ENCODE measurements at places on chromosomes 7 and 10. TPM values are rescaled to one million over a fixed set of nuclear protein-coding genes. Genes with fewer than 3 reads are reported as not detected.

AOAH gene
- total RNA-seq, result 10.0 TPM

GPR22 gene
- total RNA-seq, result not detected

BTBD16 gene
- 2.4 TPM for total RNA-seq

PAX2 gene
- total RNA-seq, result not detected

GRCh38 chr7:99822731-99823718 is 4.8 kb upstream of the CYP3A43 start:
- no peak for DNase-seq

DNA sequence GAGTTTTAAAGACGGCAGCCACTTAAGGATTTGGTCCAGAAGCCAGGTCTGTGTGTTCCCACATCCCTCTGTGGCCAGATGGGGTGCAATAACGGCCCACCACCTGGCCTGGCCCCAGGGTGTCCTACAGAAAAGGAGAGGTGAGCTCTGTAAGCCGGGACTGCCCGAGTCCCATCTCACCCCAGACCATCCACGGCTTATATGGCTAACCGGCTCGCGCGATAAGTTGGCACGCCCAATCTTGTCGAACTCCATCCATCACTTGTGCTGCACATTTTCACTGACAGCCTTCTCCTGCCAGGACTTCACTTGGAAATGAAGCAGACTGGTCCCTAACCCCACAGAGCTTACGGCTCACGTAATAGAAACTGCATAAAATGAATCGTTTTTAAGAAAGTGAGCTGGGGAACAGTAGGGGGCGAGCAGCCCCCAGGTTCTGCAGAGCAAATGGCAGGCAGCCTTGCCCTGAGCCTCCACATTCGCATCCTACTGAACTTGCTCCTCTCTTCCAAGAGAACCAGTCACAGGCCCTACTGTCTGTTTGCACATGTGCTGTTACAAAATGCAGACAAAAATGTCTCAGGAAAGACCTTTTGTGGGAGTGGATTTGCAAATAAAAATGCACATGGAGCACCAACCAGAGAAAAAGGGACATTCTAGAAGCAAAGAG is 98.2 kb downstream of the TNS3 start:
- DNase-seq, result peak; percentile 48

GRCh38 chr7:23490357-23491135 is 20.3 kb upstream of the IGF2BP3 start:
- DNase-seq, result peak; percentile 83

DNA sequence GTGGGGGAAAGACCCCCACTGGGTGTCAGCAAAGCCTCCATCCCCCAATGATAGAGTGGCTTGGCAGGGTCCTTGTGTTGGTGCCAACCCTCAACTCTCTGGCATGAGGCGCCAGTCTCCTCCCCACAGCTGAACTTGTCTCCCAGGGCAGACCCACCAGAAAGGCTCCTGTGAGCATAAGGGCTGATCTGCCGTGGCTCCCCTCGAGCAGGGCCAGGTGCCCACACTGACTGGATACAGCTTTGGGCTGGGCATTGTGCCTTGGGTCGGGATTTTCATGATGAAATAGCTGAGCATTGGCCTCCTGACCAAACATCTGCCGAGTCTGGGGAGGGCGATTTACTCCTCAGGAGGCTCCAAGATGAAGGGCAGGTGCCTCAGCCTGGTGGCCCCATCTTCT is 68.1 kb upstream of the NPTX2 start:
- peak; percentile 24 for DNase-seq

DNA sequence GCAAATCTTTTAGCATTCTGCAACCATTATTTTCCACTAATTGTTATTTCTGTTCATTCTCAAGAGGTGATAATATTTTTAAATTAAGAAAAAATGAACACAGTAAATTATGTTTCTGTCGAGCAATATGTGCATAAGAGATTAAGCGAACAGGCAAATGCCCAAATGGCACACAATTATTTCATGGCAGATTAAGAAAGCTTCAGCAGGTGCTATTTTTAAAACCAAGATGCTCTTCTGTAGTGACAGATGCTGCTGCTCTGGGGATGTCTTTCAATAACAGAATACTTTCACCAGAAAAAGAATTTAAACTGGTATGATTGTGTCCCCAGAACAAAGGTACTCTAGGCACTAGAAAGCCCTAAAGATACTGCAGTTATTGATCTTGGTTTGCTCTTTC is 412.7 kb upstream of the SORCS1 start:
- DNase-seq, result no peak

- no peak for DNase-seq
Measured at GRCh38 chr10:33448421-33449140, 114.1 kb upstream of the NRP1 start.

- peak; percentile 76 for DNase-seq
Measured at GRCh38 chr10:70742537-70743429, 42.4 kb downstream of the TBATA start.

GRCh38 chr10:106278383-106278782 is 886.1 kb downstream of the SORCS1 start:
- no peak for DNase-seq

DNA sequence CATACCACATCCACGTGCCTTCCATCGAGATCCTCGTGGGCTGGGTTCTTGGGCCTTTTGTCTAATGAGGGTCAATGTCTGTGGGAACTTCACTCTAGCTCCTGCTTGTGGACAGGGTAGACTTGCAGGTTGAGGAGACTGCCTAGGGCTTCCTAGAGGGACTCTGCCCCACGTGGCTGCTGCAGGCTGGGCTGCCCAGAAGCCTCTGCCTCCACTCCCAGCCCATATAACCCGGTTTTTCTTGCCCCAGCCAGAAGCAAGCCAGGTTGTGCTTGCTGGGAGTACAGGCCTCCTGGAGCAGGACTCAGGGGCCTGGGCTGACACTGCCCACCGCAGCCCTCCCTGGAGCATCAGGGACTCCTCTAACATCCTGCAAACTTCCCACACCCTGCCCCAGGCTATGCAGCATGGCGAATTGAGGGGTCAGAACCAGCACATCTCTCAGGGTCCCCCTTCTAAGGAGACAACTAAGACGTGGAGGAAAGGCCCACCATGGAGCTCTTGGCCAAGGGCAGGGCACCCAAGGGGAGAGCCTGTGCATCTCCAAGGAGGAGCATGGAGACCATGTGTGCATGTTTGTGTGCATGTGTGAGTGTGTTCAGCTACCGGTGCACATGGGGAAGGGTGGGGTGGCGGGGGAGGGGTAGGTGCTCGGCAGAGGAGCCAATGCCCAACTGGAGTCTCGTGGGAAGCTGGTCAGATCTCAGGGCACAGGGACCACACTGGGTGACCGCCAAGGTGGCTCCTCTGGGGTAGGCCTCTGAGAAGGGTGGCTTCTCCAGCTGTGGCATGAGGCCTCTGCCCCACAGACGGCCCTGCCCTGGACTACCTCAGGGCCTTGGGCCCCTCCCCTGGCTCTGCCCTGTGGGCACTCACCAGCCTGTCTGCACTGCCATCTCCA is 62.6 kb downstream of the RASGEF1A start:
- peak; percentile 71 for DNase-seq

GRCh38 chr10:132455986-132456847 is 59.2 kb downstream of the PWWP2B start:
- DNase-seq, result peak; percentile 34

GRCh38 chr7:80392229-80393169 is 119.4 kb downstream of the GNAT3 start:
- DNase-seq, result no peak

DNA sequence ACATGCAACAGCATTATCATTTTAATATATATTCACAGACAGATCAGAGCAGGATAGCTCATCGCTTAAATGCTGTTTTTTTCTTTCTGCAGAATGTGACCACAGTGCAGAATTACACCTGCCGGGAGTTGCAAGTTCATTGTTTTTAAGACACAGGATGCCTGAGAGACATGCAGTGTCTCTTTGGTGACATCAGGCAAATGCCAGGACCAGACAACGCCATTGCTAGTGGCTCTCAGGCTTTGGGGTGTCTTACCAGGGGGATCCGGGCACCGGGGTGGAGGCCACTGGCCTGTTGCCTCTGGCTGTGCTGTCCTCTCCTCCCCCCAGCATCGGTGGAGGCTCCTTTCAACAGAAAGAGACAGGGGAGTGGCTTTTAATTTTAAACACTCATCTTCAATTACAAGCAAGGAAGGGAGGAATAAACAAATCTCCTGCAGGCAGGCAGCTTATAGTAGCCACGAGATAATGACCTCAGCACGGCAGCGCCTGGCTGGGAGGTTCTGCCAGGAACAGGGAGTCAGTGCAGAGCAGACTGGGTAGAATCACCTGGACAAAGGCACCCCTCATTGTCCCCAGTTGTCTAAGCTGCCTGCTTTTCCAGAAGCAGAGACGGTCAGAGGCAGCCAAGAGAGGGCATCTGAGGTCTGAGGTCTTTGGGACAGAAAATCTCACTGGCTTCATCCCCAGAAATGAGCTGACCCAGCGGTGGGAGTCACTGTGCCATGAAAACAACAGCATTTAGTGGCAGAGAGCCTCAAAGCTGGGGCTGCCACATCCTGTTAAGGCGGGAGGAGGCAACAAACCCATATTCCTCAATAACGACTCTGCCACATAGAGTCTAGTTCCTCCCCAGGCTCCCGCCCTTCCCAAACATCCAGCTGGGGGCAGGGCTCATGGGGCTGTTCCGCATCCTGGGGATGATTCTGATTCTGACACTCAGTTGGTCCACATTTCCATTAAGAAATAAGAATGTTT is 148.4 kb downstream of the TCERG1L start:
- DNase-seq, result no peak
